Spinal cord (tissue), 10 donors: ENCODE measurements at places on chromosomes 4 and X. TPM values are rescaled to one million over a fixed set of nuclear protein-coding genes. Genes with fewer than 3 reads are reported as not detected.

GRCh38 chr4:89781321-89781720 lies 55.6 kb downstream of the SNCA start:
- no peak for DNase-seq

DNA sequence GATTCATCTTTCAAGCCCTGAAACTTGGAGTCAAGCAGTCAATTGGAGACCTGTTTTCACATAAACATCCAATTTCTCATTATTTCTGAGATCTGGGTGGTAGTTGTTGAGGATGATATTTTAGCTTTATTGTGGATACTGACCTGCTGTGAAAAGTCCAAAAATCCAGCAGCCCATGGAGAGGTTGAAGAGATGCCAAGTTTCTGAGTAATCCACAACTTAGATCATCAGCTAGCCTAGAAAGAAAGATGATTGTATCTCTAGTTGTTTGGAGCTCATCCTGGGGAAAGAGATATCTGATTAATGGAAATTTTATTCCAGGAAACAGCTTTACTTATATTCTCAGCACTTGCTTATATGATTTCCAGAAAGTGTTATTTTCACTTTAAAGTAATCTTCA lies 48.6 kb upstream of the DCX start:
- no peak for DNase-seq

DNA sequence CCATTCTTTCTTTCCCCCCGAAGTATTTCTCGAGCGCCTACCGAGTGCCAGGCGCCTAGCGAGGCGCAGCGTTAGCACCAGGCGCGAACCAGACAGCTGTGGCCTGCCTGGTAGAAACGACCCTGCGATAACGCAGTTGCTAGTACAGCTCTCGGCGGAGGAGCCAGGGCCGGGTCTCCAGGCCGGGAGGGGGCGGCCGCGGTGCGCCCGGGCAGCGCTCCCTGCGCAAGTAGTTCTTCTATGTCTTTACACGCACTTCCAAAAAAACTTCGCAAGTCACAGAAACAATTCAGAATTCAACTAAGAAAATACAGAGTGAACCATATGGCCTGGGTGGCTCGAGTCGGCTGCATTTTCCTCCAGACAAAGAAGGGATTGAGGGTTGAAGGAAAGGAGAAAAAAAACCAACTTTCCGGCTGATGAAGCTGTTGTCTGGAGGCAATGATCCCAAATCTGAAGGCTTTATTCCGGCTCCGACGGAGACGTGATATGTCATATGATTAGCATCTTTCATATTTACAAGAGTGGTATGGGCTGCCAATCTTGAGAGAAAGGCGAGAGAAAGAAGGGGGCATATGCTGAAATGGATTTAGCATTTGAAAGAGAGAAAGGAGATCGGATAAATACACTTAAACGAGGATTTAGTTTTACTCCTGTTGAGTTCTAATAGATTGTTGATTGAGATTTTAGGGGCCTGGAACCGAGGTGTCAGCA lies 7.2 kb upstream of the NEUROG2 start:
- DNase-seq, result peak; percentile 48

- DNase-seq, result no peak
Observed at GRCh38 chr4:156195914-156196313, 242.2 kb upstream of the CTSO start.

DNA sequence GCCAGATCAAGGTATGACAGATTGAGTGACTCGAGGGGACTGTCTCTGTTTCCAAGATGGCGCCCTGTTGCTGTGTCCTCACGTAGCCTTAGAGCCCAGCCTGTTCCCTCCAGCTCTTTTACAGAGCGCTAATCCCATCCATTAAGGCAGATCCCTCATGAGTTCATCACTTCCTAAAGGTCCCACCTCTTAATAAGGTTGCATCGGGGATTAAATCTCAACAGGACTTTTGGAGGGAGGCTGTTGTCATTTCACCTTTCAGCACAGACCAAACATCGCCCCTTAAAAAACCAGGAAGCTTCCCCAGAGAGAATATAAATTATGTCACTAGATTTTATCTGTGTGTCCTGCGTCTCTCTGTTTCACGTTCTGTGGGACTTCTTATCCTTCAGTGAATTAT lies 32.6 kb upstream of the DHRSX start:
- DNase-seq, result no peak

Gene PNMA6F
- total RNA-seq, result 3.7 TPM

Gene AMBN
- not detected for total RNA-seq

Gene RPS6KA3
- total RNA-seq, result 44.9 TPM
